ENCODE measurements at places on chromosomes 3 and 15. TPM values are rescaled to one million over a fixed set of nuclear protein-coding genes. Genes with fewer than 3 reads are reported as not detected.

ZPLD1 gene
- not detected for total RNA-seq

LRRC49 gene
- total RNA-seq: 20.2 TPM

SYNPR gene
- not detected for total RNA-seq

C2CD4B gene
- total RNA-seq: not detected

SERINC4 gene
- total RNA-seq: 0.35 TPM

ITIH4 gene
- total RNA-seq: 6.3 TPM

DNA sequence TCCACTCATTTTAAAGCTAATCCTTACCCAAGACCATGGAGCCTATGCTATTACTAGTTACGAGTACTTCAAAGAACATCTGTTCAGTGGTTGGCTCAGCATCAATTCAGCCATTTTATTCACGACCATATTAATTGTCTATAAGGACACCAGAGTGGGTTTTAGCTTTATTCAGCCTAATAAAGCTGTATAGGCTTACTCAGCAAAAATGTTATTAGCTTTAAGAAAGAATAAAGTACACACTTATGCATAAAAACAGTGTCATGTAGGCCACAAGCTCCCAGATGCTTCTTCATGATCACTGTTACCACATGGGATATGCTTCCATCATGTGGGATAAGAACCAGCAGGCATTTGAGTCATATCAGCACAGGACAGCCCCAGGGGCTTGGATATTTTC lies 87.4 kb upstream of the GPR149 start:
- no peak for DNase-seq

DNA sequence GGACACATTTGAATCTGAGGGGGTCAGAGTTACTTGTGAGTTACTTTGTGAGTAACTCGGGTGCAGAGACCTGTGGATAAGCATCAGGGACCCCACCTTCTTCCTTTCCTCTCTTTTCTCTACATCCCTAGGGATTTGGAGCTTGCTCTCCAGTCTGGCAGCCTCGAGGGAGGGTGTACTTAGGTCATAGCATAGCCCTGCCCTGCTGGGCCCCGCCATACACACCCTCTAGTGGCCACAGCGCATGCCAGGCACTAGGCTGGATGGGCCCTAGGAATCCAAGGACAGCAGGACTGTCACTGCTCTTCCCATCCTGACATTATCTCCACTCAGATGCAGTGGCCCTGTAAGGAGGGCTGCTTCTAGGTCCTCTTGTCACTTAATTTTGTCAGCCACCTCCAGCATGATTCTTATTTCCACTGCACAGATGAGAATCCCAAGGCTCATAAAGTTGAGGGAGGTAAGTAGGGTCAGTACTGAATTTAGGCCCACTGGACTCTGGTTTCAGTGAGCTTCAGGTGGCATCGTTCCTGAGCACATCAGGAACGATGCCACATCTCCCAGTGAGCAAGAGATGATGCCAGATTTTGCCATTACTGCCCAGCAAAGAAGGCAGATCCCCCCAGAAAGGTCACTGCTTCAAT lies 3.6 kb upstream of the SMAD6 start:
- peak; percentile 57 for DNase-seq

GRCh38 chr3:193922034-193922774 lies 213.7 kb upstream of the HES1 start:
- DNase-seq: no peak

- DNase-seq: peak; percentile 62
Observed at GRCh38 chr3:194134231-194134756, 1.7 kb upstream of the HES1 start.

- DNase-seq: no peak
Observed at GRCh38 chr3:37862903-37863815, 1.5 kb downstream of the CTDSPL start.

- no peak for DNase-seq
Observed at GRCh38 chr3:184242297-184242685, 6.5 kb downstream of the ALG3 start.

GRCh38 chr3:197586181-197586580 lies 30.4 kb upstream of the BDH1 start:
- DNase-seq: no peak

DNA sequence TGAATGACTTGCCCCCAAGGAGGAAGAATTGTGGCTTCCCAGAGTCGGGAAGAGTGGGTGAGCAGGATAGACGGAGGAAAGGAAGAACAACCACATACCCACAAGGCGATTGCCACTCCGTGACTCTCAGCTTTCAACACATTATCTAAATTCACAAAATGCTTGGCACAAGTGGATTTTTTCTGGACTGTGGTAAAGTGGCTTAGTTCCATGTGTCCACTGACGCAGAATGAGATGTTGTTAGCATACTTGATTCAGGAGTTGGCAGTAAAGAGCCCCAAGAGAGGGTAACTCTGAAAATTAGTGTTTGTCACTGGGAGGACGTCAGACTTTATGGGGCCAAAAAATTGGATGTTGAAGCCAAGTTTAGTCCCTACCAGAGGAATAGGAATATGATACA lies 198.8 kb upstream of the CTNNB1 start:
- DNase-seq: no peak

DNA sequence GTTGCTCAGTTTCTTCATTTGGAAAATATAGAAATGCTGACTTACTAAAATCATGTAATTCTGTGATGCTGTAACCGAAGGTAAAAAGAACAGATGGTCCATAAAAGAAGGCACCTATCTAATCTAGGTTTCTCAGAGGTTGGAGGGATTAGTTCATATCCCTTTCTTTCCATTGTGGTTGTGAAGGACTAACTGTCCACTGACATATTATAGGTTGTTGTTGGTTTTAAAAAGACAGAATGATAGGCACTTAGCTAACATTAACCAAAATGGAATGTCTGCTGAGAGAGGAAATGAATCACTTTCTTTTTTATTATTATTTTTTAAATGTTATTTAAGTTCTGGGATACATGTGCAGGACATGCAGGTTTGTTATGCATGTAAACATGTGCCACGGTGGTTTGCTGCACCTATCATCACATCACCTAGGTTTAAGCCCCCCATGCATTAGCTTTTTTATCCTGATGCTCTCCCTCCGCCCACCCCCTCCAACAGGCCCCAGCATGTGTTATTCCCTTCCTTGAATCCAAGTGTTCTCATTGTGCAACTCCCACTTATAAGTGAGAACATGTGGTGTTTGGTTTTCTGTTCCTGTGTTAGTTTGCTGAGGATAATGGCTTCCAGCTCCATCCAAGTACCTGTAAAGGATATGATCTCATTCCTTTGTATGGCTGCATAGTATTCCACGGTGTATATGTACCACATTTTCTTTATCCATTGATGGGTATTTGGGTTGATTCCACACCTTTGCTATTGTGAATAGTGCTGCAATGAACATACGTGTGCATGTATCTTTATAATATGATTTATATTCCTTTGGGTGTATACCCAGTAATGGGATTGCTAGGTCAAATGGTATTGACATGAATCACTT lies 45.8 kb downstream of the ALDH1A2 start:
- no peak for DNase-seq

Measured in neural crest cell (in vitro differentiated cells).